Naive thymus-derived CD4-positive, alpha-beta T cell (primary cell): ENCODE measurements at places on chromosomes 11 and 22. TPM values are rescaled to one million over a fixed set of nuclear protein-coding genes. Genes with fewer than 3 reads are reported as not detected.

DNA sequence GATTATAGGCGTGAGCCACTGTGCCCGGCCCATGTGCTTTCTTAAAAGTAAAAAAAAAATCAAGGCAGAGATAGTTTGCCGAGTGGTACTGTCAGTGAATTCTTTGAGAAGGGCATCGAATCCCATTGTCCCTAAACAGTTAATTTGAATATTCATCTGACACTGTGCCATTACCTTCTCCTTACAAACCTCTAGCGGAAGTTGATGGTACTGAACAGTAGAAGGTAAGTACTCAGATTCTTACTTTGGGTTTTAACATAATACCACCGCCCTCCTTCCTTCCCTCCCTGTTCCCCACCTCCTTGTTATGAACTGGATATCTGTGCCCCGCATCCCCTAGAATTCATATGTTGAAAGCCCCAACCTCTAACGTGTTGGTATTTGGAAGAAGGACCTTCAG lies 58.2 kb upstream of the CLMP start:
- H3K36me3 ChIP-seq, result no peaks in the 10 kb centered on the region
- no peak for DNase-seq
- no peak overlapping the region for H3K27ac ChIP-seq

GRCh38 chr11:126432065-126432461 lies 76.6 kb downstream of the ST3GAL4 start:
- H3K4me1 ChIP-seq, result no peaks in the 10 kb centered on the region
- H3K4me3 ChIP-seq, result no peak overlapping the region
- DNase-seq, result no peak
- H3K27me3 ChIP-seq, result no peaks in the 10 kb centered on the region
- no peak overlapping the region for H3K27ac ChIP-seq

DNA sequence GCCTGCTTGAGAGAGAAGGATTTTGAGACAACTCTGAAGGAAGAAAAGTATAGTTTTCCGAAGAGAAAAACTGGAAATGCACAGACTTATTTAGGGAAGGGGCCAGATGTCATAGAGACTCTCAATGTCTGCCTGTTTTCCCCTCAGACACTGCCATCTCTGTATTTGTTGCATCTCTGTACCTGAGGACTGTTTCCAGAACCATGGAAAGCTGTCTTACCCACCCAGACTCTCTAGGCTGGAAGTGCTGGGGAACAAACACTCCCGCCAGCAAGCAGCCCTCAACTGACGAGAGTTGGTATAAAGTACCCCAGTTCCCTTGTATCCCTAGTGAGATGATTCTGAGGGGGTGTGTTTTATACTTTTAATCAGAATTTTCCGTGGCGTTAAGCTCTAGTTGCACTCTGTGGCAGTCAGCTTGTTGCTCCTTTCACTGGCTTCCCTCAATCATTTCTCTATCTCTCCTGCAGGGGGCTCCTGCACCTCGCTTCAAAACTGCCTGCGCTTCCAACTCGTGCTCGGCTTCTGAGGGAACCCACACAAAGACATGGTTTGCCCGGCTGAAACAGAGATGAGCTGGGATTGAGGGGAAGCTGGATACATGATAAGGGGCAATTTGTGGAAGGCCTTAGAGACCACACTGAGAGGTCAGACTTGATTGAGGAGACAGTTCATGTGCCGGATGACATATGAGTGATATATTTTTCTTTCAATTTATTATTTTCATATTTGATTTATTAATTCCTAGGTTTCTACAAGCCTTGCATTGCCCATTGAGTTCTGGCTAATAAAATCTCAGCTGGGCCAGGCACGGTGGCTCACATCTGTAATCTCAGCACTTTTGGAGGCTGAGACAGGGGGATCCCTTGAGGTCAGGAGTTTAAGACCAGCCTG lies 36.9 kb upstream of the CLPB start:
- H3K4me3 ChIP-seq, result no peak overlapping the region
- H3K27ac ChIP-seq, result no peak overlapping the region
- peak; percentile 63 for DNase-seq
- H3K27me3 ChIP-seq, result no peaks in the 10 kb centered on the region
- no peaks in the 10 kb centered on the region for H3K4me1 ChIP-seq
- H3K36me3 ChIP-seq, result no peaks in the 10 kb centered on the region

DNA sequence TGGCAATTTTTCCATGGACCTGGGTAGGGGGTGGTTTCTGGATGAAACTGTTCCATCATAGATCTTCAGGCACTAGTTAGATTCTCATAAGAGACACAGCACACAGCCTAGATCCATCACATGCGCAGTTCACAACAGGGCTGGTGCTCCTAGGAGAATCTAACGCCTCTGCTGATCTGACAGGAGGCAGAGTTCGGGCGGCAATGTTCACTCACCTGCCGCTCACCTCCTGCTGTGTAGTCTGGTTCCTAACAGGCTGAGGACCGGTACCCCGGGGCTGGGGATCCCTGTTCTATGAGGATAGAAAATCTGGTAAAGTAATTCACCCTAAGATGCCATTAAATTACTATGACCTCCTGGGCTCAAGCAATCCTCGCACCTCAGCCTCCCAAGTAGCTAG lies 318.0 kb downstream of the KIRREL3 start:
- DNase-seq, result no peak
- no peaks in the 10 kb centered on the region for H3K36me3 ChIP-seq
- no peaks in the 10 kb centered on the region for H3K27me3 ChIP-seq
- no peak overlapping the region for H3K27ac ChIP-seq

DNA sequence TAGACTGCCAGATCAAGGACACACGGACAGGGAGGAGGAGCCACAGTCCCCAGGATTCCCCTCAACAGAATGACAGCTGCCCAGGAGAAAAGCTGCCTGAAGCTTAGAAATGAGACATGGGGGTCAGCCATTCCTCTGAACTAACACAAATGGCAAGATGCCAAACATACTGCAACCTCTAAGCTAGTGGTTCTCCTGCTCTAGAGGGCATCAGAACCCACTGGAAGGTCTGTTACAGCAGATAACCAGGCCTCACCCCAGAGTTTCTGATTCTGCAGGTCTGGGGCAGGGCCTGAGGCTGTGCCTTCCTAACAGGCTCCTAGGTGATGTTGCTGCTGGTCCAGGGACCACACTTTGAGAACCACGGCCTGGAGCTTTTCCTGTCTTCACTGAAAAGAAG lies 28.6 kb upstream of the BID start:
- no peak for DNase-seq
- no peaks in the 10 kb centered on the region for H3K36me3 ChIP-seq
- no peak overlapping the region for H3K27ac ChIP-seq
- H3K4me3 ChIP-seq, result no peak overlapping the region
- no peaks in the 10 kb centered on the region for H3K27me3 ChIP-seq

- H3K4me1 ChIP-seq, result no peaks in the 10 kb centered on the region
- H3K27me3 ChIP-seq, result no peaks in the 10 kb centered on the region
- DNase-seq, result no peak
- no peak overlapping the region for H3K4me3 ChIP-seq
Observed at GRCh38 chr22:27308513-27308912, 493.0 kb downstream of the MN1 start.

- no peaks in the 10 kb centered on the region for H3K4me1 ChIP-seq
- peaks cover 4% of the 10 kb centered on the region for H3K27me3 ChIP-seq
- no peak overlapping the region for H3K4me3 ChIP-seq
- DNase-seq, result no peak
- no peak overlapping the region for H3K27ac ChIP-seq
Observed at GRCh38 chr11:86802601-86803051, 2.3 kb downstream of the PRSS23 start.

GRCh38 chr11:12110201-12110713 lies at the start of gene MICAL2:
Gene MICAL2 (plus strand): TSS chr11:12110590. CDS start chr11:12162156, 51,566 bp downstream.
- peak within 1 kb of the TSS; percentile 46 for H3K27ac ChIP-seq
- H3K4me3 ChIP-seq, result peak within 1 kb of the TSS; percentile 58
- peaks cover 21% of the 10 kb centered on the region for H3K4me1 ChIP-seq
- peak; percentile 72 for DNase-seq
- no peaks in the 10 kb centered on the region for H3K36me3 ChIP-seq
- H3K27me3 ChIP-seq, result no peaks in the 10 kb centered on the region

FERMT3 gene
- total RNA-seq, result 209 TPM

LGR4 gene
- 0.49 TPM for total RNA-seq

LAYN gene
- total RNA-seq, result 0.27 TPM
